ENCODE measurements at places on chromosomes 2 and 18.

- DNase-seq = no peak
Measured at GRCh38 chr2:216107760-216108159, 1.4 kb upstream of the XRCC5 start.

DNA sequence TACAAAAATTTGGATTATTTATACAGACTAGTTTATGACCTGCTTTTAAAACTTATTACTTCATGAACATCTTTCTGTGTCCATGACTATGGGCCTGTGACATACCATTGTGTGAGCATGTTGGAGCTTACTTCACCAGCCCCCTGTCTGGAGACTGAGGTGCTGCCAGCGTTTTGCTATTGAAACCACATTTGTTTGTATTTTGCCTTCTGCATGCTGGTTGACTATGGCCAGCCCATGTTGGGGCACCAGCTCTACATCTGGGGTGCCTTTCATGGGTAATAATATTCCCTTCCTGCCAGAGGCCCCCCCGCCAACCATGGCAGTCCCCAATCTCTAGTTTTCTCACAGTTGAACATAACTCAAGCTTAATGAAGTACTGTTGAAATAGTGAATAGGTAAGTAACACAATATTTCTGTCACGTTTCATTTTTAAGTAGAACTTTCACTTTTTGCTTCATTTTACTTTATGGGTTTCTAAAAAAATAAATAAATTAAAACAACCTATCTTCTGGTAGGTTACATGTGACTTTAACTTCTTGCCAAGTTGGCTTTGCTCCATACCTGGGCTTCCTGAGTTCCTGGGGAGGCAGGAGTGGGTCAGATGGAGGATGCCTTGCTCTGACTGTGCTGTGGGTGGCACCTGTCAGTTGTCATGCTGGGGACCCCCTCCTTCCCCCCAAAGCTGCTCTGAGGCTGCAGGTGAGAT is 63.9 kb downstream of the DGKD start:
- DNase-seq = no peak

GRCh38 chr18:58525517-58525916 is 103.4 kb downstream of the ALPK2 start:
- peak; percentile 22 for DNase-seq

GRCh38 chr2:140880573-140880972 is 1250.2 kb downstream of the LRP1B start:
- no peak for DNase-seq

GRCh38 chr2:66334237-66335029 is 100.5 kb upstream of the MEIS1 start:
- peak; percentile 89 for DNase-seq
